ENCODE measurements at places on chromosomes 12 and 14. TPM values are rescaled to one million over a fixed set of nuclear protein-coding genes. Genes with fewer than 3 reads are reported as not detected.

The GPR84 gene
- not detected for polyA plus RNA-seq

- no peak for DNase-seq
These were observed 71.8 kb upstream of the GZMB start for GRCh38 chr14:24705840-24706239.

DNA sequence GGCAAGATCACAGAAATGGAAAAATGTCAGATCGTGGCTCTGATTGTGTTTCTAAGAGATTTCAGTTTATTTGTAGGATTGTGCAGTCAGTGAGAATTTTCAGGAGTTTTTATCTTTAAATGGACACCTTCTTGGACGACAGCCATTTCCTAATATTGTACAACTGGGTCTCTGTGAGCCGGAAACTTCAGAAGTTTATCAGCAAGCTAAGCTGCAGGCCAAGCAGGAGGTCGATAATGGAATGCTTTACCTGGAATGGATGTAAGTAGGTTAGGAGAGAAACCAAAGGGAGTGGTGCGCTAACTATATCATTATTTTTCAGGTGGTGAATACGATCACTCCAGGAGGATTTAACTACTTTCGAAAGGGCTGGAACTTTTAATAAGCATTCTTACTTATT lies 26.4 kb downstream of the APAF1 start:
- no peak for DNase-seq

- DNase-seq = no peak
These were observed 5.5 kb upstream of the SELPLG start for GRCh38 chr12:108638997-108639822.

- no peak for DNase-seq
These were observed 28.2 kb downstream of the TSPAN19 start for GRCh38 chr12:85007836-85008235.

DNA sequence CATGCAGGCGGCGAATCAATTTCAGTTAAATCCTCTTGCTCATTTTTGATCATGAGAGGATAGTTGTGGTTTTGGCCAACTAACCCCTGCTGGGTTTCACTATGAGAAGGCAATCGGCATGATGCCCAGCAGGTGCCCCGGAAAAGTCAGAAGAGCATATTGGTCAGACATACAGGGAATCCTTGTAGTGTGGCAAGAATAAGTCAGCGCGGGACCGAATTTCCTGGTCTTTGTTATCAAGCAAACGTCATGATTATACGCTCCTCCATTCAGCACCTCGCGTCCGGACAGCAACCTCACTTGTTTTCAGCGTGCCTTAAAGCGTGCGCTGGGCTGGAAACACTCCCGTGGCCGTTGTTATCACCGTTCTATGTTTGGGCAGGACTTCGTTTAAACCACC lies 1.8 kb downstream of the TBC1D30 start:
- DNase-seq = no peak

DNA sequence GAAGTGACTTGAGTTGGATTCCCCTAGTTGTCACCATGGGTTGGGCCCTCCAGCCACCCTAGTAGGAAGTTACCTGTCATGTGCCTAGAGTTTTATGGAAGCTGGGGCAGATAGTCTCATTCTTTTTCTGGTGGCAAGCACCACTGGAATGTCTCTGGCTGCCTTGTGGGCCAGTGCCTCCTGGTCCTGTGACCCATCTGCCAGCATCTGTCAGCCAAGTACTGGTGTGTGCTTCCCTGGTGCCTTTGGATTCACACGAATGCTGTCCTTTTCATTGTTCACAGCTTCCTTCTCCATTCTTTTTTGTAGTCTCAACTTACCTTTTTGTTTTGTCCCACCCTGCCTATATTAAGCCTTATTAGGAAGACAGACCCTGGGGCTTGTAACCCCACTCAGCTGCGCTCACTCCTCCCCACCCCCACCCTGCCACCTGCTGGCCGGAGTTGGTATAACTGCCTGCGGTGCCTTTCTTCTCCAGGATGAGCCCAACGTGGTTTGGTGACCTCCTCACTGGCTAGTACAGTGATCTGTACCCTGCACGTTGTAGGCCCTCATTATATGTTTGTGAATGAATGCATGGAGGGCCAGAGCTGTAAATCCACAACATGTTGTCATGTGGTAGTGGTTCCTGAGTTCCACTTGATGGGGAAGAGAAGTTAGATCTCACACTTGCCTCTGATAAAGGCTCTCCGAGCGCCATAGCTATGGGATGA lies 125.7 kb downstream of the TSPAN9 start:
- no peak for DNase-seq

The TAS2R46 gene
- not detected for polyA plus RNA-seq

- no peak for DNase-seq
These were observed 207.7 kb downstream of the SLC6A15 start for GRCh38 chr12:84704856-84705255.

GRCh38 chr14:99363051-99363450 lies 91.1 kb upstream of the BCL11B start:
- DNase-seq = no peak

The TMEM132D gene
- not detected for polyA plus RNA-seq

The ERO1A gene
- 30.9 TPM for polyA plus RNA-seq

- no peak for DNase-seq
These were observed 139.1 kb downstream of the ERC1 start for GRCh38 chr12:1130164-1130563.

The KRT71 gene
- not detected for polyA plus RNA-seq

- no peak for DNase-seq
These were observed 46.6 kb downstream of the CFAP251 start for GRCh38 chr12:121964813-121965643.

GRCh38 chr14:95730126-95730525 lies 16.2 kb upstream of the TCL1A start:
- DNase-seq = no peak

- no peak for DNase-seq
These were observed 27.7 kb upstream of the TMED10 start for GRCh38 chr14:75204116-75204515.

DNA sequence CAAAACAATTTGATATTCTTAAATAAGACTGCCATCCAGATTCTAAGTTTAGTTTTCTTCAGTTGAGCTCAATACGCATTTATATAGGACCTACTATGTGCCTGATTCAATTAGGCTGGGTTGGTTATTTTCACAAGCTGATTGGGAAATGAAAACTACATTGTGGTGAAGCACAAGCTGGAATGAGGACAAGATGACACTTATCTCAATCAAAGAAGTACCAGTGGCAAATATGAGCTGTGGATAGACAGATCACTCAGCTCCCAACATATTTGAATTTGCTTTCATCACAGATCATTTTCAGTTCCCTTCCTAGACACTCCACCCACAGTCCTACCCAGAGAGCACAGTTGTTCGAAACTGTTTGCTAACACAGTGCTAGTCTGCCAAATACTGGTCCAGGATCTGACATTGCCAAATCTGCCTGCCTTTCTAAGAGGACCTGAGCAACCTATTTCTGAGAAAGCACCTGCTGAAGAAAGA lies 74.7 kb downstream of the LLPH start:
- DNase-seq = no peak

DNA sequence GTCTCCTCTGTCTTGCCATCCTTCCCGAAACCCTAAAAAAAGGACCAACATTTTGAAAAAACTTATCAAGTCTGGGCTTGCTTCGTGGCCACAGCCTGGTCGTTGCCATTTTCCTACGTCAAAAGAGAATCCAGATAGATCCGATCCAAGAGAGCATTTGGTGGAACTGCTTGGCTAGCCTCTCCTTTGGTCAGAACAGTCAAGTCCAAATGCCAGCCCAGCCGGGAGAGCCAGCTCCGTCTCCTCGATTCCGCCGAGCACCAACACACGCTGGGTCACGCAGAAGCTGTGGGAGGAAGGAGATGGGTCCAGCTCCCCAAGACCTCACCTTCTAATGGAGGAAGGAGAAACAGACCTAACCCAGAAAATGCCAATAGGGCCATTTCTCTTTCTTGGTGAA lies 9.3 kb upstream of the PRIMA1 start:
- no peak for DNase-seq

- DNase-seq = no peak
These were observed 90.1 kb downstream of the STXBP6 start for GRCh38 chr14:24959791-24960331.

- DNase-seq = no peak
These were observed 75.6 kb upstream of the USP44 start for GRCh38 chr12:95626854-95627253.

Measured in AG04450 (cell line).